ENCODE measurements at places on chromosomes 1 and 21.
A peak's percentile ranks its signal among the peaks of the same experiment; 100 is the strongest.

- no peak for DNase-seq
Measured at GRCh38 chr21:42536601-42537000, 22.9 kb downstream of the SLC37A1 start.

DNA sequence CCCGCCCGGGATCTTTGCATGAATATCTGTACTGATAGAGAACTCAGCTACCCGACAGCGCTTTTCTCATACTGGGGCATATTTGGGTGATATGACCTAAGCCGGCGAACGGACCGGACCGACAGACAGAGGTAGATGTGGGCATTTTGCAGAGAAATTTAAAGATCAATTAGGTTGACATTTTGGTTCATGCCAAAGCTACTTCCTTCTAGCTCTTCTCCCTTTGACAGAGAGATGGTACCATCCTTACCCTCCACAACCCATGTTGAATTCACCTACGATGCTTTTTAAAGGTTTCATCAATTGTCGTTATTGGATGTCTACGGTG is 459 bp downstream of the ARV1 start:
- DNase-seq = no peak

DNA sequence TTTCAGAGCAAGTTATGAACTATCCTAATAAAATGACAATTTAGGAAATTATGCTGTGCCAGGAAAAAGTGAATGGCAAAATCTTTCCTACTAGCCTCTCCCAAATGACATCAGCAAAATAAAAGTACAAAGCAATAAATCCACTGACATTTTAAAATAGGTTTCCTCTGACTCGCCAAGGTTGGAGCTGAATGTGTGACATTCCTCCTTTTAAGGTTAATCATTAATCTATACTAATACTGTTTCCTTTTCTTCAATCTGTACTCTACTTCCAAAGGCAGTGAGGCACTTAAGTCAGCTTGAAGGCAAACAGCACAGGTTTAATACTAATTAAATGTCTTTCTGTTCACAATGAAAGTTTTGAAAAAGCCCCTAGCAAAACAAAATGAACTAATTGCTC is 15.7 kb downstream of the RNF19B start:
- no peak for DNase-seq

GRCh38 chr1:76136894-76137293 is 62.3 kb downstream of the ST6GALNAC3 start:
- no peak for DNase-seq

- DNase-seq = peak; percentile 44
Measured at GRCh38 chr1:114353262-114353661, 157.7 kb downstream of the TRIM33 start.

DNA sequence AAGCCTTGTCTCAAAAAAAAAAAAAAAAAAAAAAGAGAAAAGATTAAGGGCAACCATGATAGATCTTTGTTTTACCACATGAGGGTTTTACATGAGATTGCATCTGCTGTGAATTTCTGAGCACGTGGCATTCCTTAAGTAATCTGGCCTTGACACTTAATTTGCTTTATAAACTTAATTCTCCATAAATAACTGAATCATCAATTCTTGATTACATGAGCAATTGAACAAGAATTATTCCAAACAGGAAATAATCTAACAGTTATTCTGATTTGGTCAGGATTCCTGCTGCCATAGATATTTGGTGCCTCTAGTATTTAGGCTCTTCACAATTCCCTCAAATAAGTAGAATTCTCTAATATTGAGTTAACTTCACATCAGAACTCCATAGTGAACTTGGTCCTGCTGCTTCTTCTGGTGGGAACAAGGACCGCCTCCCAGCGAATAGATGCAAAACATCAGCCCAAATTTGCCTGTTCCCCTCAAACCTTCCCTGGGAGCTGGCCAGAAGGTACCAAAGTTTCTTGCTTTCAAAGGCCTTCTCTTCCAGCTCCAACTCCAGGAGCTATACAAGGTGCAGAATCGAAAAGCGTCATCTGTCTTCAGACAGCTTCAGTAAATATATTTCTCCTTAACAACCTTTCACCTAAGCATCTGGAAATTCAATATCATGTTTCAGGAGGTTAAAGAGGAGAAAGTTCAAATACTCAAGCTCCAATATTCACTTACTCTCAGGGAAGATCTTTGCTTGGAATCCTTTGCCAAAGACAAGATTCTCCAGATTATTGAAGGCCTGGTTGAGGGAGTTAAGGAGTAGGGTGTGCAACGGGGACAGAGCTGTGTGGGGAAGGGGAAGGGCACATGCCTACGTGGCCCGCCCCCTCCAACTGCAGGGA is 1.0 kb downstream of the KRTCAP2 start:
- DNase-seq = no peak

GRCh38 chr1:68973459-68974244 is 476.8 kb upstream of the DEPDC1 start:
- DNase-seq = no peak

- no peak for DNase-seq
Measured at GRCh38 chr1:155479205-155479604, 83.4 kb downstream of the ASH1L start.

GRCh38 chr1:73803380-73803779 is 394.6 kb downstream of the LRRIQ3 start:
- no peak for DNase-seq

Measured in glutamatergic neuron (in vitro differentiated cells).